ENCODE measurements at places on chromosomes 2 and 18. TPM values are rescaled to one million over a fixed set of nuclear protein-coding genes. Genes with fewer than 3 reads are reported as not detected.
A peak's percentile ranks its signal among the peaks of the same experiment; 100 is the strongest.

- H3K27me3 ChIP-seq, result no peaks in the 10 kb centered on the region
- peaks cover 10% of the 10 kb centered on the region for H3K4me1 ChIP-seq
- H3K4me3 ChIP-seq, result no peak overlapping the region
These were observed 112.2 kb upstream of the COPS8 start for GRCh38 chr2:236973343-236973980.

DNA sequence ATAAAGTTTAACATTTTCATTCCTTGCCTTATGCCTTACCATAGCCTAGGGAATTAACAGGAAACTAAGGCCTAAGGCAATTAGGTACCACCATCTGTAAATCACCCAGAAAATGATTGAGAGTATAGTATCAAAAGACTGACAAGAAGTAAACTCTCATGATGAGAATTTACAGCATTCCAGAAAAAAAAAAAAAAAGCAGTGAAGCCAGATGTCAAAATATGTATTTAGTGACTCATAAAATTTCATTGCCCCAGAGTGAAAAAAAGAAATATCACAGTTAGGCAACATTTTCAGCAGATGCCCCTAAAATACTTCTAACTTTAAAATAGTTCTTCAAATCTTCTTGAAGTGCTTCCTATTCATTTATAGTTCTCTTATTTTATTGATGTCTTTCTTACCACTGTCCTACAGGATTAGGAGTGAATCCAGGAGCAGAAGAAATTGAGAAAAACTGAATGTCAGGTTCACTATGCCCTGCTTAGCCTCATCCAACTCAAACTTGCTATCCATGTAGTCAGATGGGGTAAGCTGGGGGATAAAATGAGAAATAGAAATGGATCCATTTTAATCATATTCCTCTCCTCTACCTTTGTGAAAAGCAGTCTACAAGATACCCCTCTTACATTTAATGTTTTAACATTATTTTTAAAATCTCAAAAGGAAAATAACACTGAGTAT, 57.3 kb upstream of the TANK start:
- H3K36me3 ChIP-seq, result no peaks in the 10 kb centered on the region
- H3K27ac ChIP-seq, result no peak overlapping the region
- H3K27me3 ChIP-seq, result no peaks in the 10 kb centered on the region
- no peak overlapping the region for H3K4me3 ChIP-seq

GRCh38 chr18:43559507-43559906, 282.2 kb upstream of the SYT4 start:
- no peaks in the 10 kb centered on the region for H3K27me3 ChIP-seq
- DNase-seq, result no peak
- no peaks in the 10 kb centered on the region for H3K4me1 ChIP-seq
- no peak overlapping the region for H3K27ac ChIP-seq
- no peak overlapping the region for H3K4me3 ChIP-seq

- H3K27ac ChIP-seq, result no peak overlapping the region
- DNase-seq, result peak; percentile 61
- H3K27me3 ChIP-seq, result no peaks in the 10 kb centered on the region
- H3K36me3 ChIP-seq, result no peaks in the 10 kb centered on the region
- no peak overlapping the region for H3K4me3 ChIP-seq
These were observed 57.7 kb upstream of the MAP4K3 start for GRCh38 chr2:39494784-39495251.

The SIGLEC15 gene
- not detected for total RNA-seq

- H3K27me3 ChIP-seq, result no peaks in the 10 kb centered on the region
- H3K4me3 ChIP-seq, result no peak overlapping the region
- H3K27ac ChIP-seq, result no peak overlapping the region
These were observed 20.6 kb upstream of the GCC2 start for GRCh38 chr2:108428286-108429009.

The FTCDNL1 gene
- 0.70 TPM for total RNA-seq

DNA sequence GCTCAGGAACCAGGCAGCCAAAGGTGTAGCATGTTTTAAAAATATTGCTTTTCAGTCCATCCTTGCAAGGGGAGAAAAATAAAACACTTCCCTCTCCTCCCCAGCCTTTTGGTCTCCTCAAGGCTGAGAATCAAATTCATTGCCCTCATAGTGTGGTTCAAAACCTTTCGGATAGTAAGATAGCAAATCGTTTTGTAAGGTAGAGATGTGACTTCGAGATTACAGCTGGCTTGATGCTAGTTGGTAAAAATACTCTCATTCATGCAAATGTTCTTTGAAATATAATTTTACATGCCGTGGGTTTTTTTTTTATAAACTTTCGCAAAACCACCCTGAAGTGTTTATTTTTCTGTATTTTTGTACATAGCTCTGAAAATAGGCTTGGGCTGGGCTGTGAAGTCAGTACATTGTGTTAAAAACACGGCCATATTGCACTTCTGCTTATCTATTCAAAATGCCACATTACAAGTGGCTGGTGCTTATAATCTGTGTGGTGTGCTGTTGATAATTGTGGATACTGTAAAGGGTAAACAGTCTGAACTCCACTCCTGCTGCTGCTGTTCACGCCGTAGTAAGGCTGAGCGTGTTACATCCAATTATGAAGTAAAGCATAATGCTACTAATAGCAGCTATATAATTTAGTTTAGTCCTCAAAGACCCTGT, 172.0 kb upstream of the SIX3 start:
- H3K4me3 ChIP-seq, result peak overlapping the region; percentile 24
- no peak overlapping the region for H3K27ac ChIP-seq
- no peaks in the 10 kb centered on the region for H3K36me3 ChIP-seq
- peaks cover 26% of the 10 kb centered on the region for H3K27me3 ChIP-seq

GRCh38 chr18:78645216-78645615, 334.4 kb upstream of the SALL3 start:
- no peak overlapping the region for H3K4me3 ChIP-seq
- no peaks in the 10 kb centered on the region for H3K36me3 ChIP-seq
- H3K27ac ChIP-seq, result no peak overlapping the region
- no peaks in the 10 kb centered on the region for H3K4me1 ChIP-seq
- no peak for DNase-seq

GRCh38 chr2:105328281-105329196, 996 bp downstream of the TGFBRAP1 start:
- peaks cover 5% of the 10 kb centered on the region for H3K4me1 ChIP-seq
- peak overlapping the region; percentile 90 for H3K4me3 ChIP-seq
- H3K36me3 ChIP-seq, result no peaks in the 10 kb centered on the region
- no peaks in the 10 kb centered on the region for H3K27me3 ChIP-seq

DNA sequence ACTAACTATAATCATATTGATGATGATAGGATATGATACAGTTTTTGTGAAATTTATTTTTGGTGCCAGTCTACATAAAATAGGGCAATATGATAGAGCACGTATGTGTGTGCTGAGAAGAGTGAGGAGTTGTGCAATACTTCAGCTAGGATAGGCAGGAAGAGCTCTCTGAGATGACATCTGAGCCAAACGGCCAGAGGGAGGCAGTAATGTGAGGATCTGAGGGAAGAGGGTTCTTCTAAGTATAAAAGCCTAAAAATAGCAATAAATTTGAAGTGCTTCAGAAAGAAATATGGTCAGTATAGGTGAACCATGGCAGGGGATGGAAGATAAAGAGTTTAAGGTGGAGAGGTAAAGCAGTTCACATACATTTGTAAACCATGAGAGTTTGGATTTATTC, 102.5 kb downstream of the OLA1 start:
- H3K4me3 ChIP-seq, result no peak overlapping the region
- H3K27ac ChIP-seq, result no peak overlapping the region
- H3K36me3 ChIP-seq, result peaks cover 11% of the 10 kb centered on the region
- DNase-seq, result peak; percentile 66
- peaks cover 2% of the 10 kb centered on the region for H3K4me1 ChIP-seq
- H3K27me3 ChIP-seq, result no peaks in the 10 kb centered on the region

The ALPI gene
- not detected for total RNA-seq

Measured in endodermal cell (in vitro differentiated cells).